ENCODE measurements at places on chromosomes 4 and X.
A peak's percentile ranks its signal among the peaks of the same experiment; 100 is the strongest.

DNA sequence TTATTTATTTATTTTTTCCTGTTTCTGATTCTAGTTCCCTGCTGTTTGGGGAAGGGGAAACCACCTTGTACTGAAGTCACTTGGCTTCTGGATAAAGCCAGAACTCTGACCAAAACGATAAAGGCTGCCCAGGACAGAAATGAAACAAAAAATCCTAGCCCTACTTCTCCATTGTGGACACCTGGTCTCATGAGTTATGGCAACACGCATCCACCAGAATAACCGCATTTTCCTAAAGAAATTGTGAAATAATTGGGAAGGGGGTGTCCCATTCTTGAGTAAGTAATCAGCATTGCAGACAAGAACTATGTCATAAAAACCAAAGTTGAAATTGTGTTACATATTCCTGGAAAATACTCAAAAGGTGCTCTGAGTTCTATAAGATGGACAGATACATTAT lies 42.1 kb downstream of the SLC9A7 start:
- DNase-seq = no peak

DNA sequence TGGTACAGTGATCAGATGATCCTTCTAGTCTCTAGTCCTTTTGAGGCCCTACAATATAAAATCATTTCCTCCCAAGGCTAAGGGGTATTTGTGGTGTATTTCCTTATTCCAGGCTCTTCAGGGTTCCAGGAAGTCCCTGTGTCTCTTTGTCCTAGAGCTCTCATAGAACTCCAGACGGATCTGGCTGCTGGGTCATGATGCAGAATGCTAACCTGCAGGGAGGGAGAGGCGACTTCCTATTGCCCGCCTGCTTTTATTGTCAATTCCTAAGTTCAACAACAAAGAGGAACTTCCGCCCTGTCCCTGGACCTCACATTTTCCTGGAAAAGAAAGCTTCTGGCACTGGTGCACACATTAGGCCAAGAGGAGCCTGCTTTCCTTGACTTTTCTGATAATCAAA lies 45.9 kb upstream of the ZNF827 start:
- no peak for DNase-seq

- DNase-seq = no peak
Measured at GRCh38 chr4:47135210-47135609, 103.8 kb downstream of the GABRB1 start.

DNA sequence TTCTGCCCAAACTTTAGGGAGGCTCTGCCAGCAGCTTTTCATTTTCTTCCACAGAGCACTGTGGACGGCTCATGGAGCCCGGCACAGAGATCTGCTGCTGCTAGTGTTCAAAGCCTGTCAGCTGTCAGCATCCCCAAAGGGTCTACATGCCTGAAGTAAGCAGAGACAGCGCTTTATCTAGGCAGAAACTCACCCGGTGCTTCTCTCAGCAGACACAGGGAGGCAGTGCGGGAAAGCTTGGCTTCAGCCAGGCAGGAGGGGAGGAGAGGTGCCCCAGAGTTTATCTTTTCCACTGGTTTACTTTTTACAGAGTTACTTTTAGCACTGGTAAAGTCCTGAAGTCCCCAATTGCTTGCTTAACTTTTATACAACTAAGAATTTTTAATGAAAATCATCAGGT lies 339.3 kb downstream of the NKX6-1 start:
- DNase-seq = no peak

DNA sequence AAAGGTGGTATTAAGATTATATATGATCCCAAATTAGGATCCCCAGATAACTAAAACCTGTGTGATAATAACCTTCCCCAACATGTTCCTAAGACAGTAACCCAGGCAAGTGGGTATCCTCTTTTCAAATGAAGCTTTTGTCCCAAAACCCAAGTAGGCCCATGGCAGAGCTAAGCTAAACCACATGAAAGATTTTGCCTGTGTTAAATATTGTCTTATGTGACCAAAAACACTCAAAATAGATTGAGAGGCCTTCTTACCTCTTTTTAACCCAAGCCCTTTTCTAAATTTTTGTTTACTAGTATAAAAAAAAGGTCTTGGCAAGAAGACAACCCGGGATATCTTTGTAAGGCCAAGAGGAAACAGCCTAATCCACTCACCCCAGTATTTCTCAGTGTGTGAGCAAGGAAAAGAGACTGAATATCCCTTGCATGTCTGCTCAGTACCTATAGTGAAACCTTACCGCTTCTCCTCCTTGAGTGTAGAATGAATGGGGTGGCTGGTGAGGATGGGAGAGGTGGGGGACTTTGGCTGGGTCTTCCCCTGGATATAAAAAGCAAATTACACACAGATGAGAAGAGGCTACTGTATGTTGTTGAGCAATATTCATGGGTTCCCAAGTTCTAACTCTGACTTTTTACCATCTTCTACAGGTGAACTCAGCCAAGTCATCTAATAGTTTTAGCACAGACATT lies 188.8 kb upstream of the BMP3 start:
- no peak for DNase-seq

- DNase-seq = no peak
Measured at GRCh38 chr4:71882113-71882841, 98.4 kb upstream of the GC start.

GRCh38 chr4:139740121-139740520 lies 74.5 kb downstream of the MGST2 start:
- no peak for DNase-seq

GRCh38 chr4:3249711-3250437 lies 915 bp downstream of the MSANTD1 start:
- no peak for DNase-seq

DNA sequence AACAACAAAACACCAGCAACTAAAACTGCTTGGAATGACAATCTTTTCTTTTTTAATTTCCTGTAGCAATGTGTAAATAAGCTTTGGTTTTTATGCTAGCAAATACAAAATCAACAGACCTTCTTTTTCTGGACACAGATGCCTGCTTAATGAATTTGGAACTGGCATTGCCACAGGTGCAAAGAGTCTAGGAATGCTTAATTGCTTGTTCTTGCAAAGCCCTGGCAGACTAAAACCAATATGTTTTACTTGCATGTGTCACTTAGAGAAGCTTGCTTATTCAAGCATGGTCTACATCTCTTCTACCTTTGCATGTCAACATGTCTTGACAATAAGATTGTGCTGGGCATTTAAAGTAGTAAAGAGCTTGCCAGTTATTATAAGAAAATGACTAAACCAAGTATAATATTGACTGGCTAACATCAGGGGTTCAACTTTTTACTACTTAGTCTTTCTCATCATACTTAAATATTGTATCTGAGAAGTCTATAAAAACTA lies 656.7 kb upstream of the NDST4 start:
- DNase-seq = no peak

GRCh38 chr4:53981567-53981966 lies 82.8 kb downstream of the CHIC2 start:
- no peak for DNase-seq

DNA sequence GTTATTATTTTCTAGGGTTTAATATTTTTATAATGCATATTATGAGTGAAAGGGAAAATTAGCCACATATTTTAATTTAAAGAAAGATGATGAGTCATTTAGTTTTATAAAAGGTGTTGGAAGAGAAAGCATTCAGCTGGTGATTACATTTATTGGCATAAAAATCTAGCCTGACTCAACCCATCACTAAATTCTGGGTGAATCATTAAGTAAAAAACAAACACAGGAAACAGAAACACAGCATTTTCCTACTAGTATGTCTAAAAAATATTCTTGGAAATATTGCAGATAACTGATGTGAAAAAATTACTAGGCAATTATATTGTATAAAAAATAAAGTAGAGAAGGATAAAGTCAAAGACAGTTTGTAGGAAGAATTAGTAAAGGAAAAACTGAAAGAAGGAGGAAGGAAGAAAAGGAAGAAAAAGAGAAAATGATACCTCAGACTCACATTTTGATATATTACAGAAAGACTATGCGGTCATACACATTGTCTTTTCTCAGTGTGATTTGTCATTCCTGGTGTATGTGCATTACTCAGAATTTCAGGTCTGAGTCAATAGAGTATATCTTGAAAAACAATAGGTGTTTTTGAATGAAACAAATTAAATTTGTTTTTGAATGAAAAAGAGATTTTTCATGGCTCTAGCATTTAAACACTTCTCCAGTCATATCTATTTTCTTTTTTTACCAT lies 48.0 kb upstream of the SPOCK3 start:
- no peak for DNase-seq

DNA sequence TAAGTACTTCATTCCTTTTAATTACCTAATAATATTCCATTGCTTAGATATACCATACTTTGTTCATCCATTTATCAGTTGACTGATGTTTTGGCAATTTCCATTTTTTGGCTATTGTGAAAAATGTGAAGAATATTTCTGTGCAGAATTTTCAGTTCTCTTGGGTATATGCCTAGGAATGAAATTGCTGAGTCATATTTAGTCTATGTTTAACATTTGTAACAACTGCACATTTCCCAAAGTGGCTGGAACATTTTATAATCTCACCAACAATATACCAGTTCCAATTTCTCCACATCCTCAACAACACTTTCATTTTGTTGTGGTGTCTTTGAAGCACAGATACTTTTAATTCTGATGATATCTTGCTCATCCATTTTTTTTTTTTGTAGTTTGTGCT lies 215.5 kb downstream of the PDGFC start:
- DNase-seq = no peak

- peak; percentile 54 for DNase-seq
Measured at GRCh38 chrX:134186362-134187121, 50.4 kb upstream of the CCDC160 start.

DNA sequence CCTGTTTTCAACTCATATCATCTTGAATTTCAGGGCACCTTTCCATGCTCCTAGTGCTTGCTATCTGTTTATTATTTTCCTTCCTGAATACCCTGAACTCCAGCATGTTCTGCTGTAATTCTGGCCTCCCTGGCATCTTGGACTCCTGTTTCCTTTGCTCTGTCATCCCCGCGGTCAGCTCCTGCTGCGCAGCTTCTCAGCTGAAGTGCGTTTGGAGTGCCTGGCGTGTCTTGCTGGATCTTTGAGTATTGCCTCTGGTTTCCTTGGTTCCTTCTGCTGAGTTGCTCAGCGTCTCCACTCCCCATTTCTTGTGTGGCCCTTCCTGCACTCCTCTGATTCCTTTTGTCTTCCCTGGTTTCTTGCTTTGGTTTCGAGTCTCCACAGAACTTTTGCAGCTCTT lies 84.4 kb downstream of the HTT start:
- no peak for DNase-seq

GRCh38 chr4:10727140-10727880 lies 42.7 kb upstream of the CLNK start:
- no peak for DNase-seq

- no peak for DNase-seq
Measured at GRCh38 chr4:75542824-75543223, 13.0 kb upstream of the ODAPH start.

DNA sequence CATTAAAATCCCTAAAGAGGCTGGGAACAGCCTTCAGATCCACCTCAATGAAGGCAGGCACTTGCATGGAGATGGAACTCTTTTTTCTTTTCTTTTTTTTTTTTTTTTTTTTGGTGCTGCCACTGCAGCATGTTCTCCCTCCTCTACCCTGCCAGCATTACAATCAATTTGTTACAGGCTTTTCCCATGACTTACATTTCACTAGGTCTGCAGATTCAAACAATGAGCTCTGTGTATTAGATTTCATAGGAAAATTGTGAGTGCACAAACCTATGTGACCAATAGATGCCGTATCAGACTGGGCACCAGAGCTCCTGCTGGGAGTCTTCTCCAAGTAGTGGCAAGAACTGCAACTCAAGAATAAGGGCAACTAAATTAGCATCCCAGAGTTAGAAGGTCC lies 63.8 kb upstream of the GABRQ start:
- no peak for DNase-seq

GRCh38 chr4:79874197-79874596 lies 198.8 kb downstream of the ANTXR2 start:
- no peak for DNase-seq

- DNase-seq = no peak
Measured at GRCh38 chr4:138010639-138011038, 231.5 kb downstream of the SLC7A11 start.

- no peak for DNase-seq
Measured at GRCh38 chrX:3545901-3546300, 167.5 kb downstream of the PRKX start.

GRCh38 chr4:138672393-138672976 lies 343.1 kb upstream of the NOCT start:
- DNase-seq = no peak

- DNase-seq = no peak
Measured at GRCh38 chr4:169650227-169650936, 30.0 kb downstream of the CLCN3 start.

GRCh38 chr4:140127422-140127821 lies 26.6 kb downstream of the MAML3 start:
- no peak for DNase-seq

DNA sequence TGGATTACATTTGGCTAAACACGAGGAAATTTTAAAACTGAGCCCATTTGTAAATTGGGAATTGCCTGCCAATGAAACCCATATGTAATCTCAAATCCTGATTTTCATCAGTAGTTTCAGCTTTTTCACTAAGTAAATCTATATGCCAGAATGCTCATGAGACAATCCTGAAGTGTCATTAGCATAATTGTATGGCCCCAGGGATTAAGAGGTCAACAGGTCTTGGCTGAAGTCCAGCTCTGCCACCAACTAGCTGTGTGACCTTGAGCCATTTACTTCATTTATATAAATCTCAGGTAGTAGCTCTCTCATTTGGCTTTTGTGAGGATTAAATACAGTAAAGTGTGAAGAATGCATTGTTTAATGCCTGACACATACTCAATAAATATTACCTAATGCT lies 320.5 kb upstream of the EMCN start:
- DNase-seq = no peak

- no peak for DNase-seq
Measured at GRCh38 chrX:79268788-79269187, 98.3 kb downstream of the ITM2A start.

- no peak for DNase-seq
Measured at GRCh38 chrX:149060921-149061320, 444.2 kb downstream of the IDS start.

DNA sequence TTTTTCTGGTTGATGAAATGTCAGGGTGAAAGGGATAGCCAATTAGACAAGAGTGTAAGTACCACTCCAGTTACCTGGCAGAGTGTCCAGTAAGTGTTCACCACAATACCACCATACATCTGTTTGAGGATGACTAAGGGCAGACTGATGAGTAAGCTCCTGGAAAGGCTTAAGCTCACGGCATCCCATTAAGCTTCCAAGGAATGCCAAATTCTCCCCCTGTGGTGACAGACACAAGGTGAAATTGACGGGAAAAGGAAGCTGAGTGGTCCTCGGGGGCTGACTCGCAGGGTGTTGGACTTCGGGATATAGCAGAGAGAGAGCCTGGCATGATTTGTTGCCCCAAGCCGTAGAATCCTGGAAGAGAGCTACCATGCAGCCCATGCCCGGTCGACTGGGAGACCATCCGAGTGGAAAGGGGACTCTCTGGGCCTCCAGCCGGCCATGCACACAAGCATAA lies 7.6 kb upstream of the BST1 start:
- no peak for DNase-seq

DNA sequence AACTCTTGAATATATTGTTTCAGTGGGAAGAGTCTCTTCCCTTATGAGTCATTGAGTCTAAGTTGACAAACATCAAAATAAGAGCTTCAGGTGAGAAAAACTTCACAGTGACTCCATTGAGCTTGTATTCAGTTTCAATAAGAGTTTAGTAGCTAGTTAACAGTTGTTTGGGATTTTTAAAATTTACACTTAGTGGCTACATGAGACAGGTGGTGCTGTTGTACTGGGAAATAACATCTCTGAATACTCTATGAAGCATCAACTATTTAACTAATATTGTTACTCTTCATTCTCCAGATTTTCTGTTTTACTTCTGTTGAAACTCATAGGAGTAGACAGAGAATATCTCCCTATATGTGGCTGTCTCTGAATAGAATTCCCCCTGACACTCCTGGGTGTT lies 1609.1 kb downstream of the C4orf33 start:
- no peak for DNase-seq

- no peak for DNase-seq
Measured at GRCh38 chrX:32893751-32894150, 317.6 kb downstream of the DMD start.

Data from hematopoietic multipotent progenitor cell treated with erythropoietin and hydrocortisone succinate and interleukin-3 and kit ligand, for 6 days (in vitro differentiated cells).